ENCODE measurements at places on chromosomes 2 and 18.

DNA sequence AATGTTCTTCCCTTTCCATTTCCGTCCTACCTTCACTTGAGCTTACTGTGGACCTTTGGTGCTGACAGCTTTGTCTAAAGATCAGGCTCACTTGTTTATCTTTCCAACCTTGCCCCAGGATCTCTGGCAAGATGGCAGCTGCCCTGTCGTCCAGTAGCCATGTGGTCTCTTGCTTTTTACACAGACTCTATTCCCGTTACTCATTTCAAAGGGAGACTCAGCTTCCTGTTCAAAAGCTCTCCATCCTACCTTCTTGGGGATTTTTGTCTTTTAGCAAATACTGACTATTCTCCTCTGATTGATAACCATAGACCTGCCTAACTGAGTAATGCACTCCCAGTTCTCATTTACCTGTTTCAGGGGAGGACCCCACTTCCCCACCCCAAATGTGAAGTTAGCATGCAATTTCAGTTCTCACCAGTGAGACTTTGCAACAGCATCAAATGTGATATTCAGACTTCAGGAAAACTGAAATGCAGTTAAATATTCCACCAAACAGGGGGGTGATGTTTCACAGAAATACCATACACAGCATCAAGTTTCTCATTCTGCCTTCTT is 184.4 kb downstream of the MYO3B start:
- DNase-seq, result no peak

DNA sequence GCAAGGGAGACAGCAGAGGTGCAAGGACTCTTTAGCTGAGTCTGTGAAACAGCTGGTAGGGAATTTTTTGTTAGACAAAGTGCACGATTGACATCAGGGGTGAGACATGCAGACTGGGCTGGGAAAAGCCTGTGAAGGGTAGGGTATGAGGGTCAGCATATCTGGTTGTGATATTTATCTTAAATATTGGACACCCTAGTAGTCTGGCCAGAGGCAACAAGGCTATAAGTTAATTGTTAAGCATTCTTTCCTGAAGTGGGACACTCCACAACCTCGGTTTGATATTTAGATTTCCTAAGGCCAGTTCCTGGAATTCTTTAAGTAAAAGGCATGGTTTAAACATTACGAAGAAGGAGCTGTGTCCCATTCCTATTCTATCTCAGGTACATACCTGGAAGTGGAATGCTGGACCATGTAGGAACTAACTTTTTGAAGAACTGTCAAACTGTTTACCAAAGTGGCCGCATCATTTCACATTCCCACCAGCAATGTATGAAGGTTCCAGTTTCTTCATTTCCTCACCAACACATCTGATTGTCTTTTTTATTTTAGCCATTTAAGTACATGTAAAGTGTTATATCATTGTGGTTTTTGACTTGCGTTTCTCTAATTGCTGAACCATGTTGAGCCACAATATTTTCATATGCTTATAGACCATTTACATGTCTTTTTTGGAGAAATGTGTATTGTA is 22.5 kb downstream of the EHBP1 start:
- DNase-seq, result no peak

DNA sequence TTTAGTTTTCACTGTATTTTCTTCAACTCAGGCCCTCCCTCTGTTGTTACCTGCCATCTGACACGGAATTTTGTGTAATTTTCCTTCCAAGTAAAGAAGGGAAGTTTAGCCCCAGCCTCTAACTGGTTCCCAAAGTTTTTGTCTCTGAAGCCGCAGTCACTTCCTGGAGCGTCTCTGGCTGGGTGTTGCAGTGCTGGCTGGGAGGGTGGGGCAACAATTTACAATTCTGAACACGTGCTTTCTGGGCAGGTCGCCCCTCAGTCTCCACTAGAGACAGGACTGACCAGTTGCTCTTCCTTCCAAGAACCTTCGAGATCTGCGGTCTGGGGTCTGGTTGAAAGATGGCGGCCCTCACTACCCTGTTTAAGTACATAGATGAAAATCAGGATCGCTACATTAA is 3.5 kb downstream of the CNDP2 start:
- DNase-seq, result no peak

DNA sequence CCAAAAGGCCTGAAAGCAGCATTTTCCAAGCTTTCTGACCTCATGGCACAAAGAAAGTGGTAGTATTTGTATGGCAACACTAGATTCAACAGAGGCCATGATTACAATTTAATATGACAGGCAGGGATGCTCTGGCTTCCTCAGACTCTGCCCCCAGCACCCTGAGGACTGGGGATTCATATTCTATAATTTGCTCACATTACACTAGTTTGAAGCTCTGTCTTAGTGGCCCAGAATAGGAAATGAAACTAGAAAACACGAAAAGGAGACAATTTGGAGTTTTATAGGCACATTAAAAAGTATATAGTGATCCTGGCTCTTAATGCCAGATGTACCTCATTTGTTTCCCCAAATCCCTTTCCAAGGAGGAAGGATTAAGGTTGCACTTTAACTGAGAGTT is 173.0 kb upstream of the STK17B start:
- DNase-seq, result no peak

- no peak for DNase-seq
These were observed 458 bp downstream of the CXXC1 start for GRCh38 chr18:50287028-50287440.

- no peak for DNase-seq
These were observed 139.6 kb upstream of the RGPD4 start for GRCh38 chr2:107687073-107687472.

DNA sequence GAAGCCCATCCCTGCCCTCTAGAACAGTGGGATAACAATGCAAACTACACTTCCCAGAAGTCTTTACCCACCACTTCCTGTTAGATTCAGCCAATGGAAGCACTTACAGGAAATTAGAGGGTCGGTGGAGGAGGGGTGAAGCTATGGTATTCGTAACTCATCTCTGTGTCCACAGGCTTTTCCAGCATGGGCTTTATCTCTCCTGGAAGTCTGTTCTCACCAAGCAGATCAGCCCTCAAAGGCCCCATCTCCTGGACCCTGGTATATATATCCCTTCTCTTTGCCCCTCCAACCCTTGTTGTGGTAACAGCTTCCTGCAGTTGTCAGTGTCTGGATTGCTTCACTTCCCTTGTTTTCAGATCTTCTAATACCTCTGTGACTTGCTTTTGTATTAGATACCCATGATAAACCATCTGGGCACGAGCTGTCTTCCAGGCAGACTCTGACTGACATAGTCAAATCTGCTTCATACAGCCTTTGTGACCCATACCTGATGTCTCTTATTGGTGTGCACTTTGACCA is 475.0 kb upstream of the POU3F3 start:
- no peak for DNase-seq

DNA sequence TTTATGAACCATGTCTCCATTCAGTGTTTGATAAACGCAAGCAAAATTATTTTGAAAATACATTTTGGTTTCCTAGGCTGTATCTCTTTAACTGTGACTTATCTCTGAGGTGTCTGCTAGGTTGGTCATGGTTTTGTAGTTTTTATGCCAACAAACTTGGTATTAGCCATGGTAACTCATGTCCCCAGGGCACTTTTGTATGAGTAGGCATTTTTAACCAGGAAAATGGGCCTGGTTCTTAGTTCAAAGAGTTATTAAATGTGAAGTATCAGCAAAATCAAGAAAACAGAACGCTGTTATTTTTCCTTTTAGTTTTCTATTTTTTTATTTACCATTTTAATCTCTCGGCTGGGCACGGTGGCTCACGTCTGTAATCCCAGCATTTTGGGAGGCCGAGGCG is 179.3 kb upstream of the LHCGR start:
- DNase-seq, result no peak

- no peak for DNase-seq
These were observed 20.3 kb downstream of the SALL3 start for GRCh38 chr18:78999939-79000338.

GRCh38 chr18:49597157-49597931 is 35.5 kb downstream of the LIPG start:
- DNase-seq, result no peak

- DNase-seq, result no peak
These were observed 9.0 kb downstream of the TNFRSF11A start for GRCh38 chr18:62334120-62334519.

DNA sequence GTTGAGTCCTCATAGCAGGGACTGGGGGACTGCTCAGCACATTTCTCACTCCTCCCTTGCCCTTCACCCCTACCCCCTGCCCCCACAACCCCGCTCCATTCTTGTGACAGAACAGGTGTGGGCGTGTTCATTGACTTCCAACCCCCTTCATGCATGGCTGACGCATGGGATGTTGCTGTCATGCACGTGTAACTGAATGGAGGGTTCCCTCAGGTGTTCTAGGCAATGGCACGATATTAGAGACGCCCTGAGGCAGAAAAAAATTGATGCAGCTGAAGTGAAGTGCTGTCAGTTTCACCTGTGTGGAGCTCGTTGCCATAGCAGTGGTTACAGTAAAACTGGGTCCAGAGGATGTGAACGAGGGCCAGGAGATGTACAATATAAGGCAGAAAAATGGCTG is 6.5 kb upstream of the THOC1 start:
- no peak for DNase-seq

DNA sequence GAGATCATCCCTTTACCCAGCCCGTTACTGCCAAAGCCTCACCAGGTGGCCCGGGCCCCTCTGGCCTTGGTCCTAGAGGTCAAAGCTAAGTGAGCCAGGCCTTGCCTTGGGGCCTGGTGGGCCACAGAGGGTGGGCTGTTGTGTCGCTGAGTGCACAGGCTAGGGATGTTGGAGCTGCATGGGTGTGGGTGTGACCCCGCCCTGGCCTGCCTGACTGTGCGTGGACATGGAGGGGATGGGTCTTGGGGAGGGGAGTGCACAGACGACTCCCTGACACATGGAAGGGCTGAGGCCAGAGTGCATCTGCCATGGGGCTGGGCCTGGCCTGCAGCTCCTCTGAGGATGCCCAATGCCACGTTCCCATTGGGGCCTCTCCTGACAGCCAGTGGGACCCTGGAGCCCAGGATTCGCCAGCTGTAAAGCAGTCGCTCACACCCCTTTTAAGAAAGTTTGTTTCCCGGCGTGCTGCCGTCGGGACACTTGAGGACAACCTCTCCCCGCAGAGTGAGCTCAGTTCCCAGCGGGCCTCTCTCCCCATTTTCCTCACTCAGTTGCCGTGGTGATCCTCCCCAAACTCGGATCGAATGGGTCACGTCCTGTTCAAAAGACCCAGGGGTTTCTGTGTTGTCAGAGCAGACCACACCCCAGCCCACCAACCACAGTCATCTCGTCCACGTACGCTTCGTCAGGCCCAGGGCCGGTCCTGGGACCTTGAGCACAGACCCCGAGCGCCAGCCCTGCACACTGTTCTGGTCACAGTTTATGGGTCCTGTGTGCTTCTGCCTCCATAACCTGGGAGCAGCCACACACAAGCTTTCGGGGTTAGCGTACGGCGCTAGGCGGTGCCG is 93.5 kb downstream of the NFATC1 start:
- no peak for DNase-seq

DNA sequence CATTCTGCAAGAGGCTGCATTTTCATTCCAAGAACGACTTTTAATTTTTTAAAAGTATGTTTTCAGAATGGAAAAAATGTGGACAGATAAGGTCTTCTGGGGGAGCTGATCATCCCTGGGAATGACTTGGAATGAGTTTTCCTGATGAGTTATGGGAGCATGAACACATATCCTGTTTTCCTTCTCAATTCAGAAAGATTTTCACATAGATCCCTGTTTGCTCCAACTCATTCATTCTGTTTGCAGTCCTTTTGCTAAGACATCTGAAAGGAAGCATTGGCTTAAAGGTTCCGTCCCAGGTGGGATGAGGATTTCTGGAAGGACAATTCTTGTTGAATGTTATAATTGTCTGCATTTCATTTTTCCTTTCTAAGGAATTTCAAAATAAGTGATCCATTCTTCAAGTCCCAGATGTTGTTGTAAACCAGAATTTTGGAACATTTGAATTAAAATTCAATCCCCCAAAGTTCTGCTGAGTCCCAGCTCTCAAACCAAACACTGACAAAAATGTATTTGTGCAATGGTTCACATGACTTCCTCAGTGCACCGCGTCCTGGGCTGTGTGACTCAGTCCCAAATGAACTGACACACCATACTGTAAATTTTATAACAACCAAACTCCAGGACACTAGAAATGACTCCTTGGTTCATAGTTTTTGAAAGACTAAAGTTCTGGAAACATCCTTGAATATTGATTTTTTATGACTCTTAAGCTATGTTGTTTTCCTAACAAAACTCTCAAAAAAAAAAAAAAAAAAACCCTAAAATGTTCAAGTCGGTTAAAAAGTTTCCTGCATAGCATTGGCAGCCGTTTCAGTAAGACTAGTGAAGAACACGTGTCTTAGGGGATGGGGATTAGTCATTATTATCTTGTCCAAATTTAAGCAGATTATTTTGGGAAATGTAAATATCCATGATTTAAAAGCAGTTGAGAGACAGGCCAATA is 281.8 kb upstream of the TCF4 start:
- DNase-seq, result no peak

GRCh38 chr2:215772003-215772402 is 241.3 kb downstream of the MREG start:
- DNase-seq, result no peak

GRCh38 chr2:53312181-53312580 is 455.4 kb upstream of the CHAC2 start:
- DNase-seq, result no peak

- DNase-seq, result no peak
These were observed at the start of gene SLC66A3 for GRCh38 chr2:11155381-11156035. Gene SLC66A3 (plus strand): TSS chr2:11155467. CDS start chr2:11155547, 80 bp downstream.

DNA sequence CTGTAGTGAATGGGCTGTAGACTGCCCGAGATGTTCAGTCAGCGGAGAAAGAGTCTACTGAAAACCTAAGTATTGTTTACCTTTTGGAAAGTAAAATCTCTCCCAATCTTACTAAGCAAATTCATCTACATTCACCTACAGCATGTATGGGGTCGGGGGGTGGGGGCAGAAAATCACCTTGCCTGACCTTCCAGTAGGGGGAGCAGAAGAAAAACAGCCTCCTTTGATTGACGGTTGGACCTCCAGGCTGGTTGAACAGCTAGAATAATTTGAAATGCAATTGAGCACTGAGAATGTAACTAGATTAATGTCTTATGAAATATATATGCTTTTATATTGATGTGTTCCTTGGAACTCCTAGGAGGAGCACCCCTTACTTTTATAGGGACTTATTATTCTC is 10.0 kb downstream of the LRATD1 start:
- no peak for DNase-seq

DNA sequence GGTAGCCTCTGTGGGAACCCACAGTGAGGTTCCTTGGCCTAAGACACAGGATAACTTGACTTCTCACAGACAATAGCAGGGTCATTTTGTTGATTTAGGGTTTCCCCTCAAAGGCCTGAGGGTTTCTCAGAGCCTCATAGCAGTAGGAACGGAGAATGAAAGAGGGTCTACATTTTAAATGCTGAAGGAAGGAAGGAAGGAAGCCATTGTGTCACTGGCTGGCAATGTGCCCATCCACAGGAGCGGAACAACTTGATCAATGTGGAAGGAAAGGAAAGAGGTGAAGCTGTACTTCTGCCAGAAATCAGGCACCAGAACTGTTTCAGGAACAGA is 5.1 kb downstream of the IL1B start:
- no peak for DNase-seq

- DNase-seq, result no peak
These were observed 10.1 kb upstream of the STK17B start for GRCh38 chr2:196181484-196181883.

DNA sequence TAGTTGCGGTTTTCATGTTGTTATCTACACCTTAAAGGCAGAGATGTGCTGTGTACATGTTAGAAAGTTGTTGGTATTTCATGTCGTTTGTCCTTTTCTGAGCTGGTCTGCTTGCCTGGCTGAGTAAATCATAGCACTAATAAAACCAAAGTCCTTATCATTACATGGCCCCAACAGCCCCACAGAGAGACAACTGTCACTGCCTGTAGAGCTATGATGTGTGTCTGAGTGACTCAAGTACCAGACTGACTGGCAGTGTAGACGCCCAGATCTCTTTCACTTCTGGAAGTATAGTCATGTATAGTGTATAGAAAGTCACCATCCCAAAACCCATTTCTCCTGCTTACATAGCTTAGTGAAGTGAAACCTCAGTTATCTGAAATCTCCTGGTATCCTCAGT is 4.3 kb downstream of the SOCS6 start:
- DNase-seq, result no peak
